ENCODE measurements at places on chromosomes 12 and 14. TPM values are rescaled to one million over a fixed set of nuclear protein-coding genes. Genes with fewer than 3 reads are reported as not detected.

The BIN2 gene
- total RNA-seq = not detected

The CLEC2A gene
- total RNA-seq = not detected

The LRRK2 gene
- total RNA-seq = 1.3 TPM

The KLRC4 gene
- not detected for total RNA-seq

The SLC41A2 gene
- total RNA-seq = 16.8 TPM

The GLT1D1 gene
- not detected for total RNA-seq

The ATP5F1B gene
- 449 TPM for total RNA-seq

The SDS gene
- total RNA-seq = not detected

GRCh38 chr14:95832012-95832411 lies 44.6 kb upstream of the TUNAR start:
- DNase-seq = no peak

DNA sequence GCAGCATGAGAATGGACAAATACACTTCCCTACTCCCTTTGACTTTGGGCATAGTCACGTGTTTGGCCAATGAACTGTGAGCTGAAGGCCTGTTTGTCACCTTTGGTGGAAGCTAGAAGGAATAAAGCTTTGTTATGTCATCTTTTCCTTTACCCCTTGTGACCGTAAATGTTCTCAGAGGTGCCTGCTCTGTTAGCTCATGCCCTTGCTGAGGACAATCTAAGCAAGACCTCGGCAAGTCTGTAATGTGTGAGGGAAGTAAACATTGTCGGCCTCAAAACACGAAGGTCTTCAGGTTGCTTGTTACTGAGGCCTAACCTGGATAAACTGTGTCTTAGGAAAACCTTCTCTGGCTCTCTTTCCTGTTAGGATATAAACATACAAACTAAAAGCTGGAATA lies 354.2 kb downstream of the TMEM132D start:
- no peak for DNase-seq

DNA sequence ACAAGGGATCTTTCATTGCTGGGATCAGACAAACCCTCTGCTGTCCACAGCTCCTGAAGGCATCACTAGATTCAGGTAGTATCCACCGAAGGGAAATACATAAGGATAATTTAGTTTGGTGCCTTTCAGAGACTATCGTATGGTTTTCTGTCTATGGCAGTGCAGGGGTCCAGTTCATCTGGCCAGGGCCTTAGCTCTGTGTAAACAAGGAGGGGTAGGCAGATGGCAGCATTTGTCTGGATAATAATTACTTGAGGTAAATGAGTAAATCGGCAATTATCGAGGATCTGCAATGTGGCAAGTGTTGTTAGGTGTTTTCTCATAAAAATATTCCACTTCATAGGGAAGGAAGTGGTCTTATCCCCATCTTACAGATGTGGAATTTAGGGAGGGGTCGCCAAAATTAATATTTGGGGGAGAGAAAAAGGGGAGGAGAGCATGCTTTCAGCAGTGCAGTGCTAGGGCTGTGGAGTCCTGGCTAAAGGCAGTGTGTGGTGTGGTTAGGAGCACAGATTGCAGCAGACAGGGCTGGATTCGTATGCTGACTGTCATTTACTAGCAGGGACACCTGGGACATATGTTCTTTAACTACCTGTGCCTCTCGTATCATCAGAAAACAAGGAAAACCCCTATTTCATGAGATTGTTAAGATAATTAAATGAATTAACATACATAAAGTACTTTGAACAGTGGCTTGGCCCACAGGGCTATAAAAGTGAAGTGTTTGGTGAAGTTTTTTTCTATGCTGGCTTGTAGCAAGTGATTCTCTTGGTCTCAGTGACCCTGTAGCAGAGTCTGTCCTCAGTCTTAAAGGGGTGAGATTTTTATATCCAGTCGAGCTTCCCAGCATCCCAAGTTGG lies 27.1 kb downstream of the RASSF8 start:
- DNase-seq = no peak

GRCh38 chr14:95048771-95049312 lies 108.5 kb downstream of the DICER1 start:
- DNase-seq = no peak

- DNase-seq = no peak
Observed at GRCh38 chr12:11642785-11643184, 6.7 kb upstream of the ETV6 start.

DNA sequence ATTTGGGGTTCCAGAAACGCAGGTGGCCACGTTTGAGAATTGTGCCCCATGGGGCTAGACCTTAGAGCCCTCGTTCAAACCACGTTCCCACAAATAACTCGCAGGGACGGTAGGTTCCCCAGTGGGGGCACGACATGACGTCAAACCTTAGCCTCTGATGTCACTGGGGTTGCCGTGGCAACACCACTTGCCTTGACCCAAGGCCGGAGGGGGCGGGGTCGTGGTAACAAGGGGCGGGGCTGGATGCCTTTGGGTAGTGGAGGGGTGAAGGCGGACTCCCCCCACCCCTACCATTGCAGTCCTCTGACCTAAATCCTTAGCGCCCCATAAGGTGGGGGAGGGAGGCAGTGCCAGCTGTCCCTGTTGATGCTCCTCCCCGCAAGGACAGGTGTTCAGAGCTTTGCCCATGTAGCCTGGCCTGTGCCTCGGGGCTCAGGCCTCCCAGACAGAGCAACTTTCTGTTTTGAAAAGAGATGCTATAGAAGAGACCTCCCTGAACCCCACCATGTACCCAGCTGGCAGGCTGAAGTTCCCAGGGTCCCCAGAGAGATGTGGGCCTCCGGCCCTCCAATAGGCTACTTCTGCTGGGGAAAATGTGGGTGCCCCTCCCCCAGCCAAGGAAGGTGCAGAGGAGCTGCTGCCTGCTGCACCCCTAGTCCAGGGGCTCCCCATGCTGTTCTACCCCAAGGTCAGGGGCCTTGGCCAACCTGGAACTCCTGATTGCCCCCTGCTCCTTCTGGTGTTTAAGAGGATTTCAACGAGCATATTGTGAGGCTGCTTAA lies 1.9 kb downstream of the FAM222A start:
- DNase-seq = no peak

GRCh38 chr14:53954551-53955228 lies 1.9 kb downstream of the BMP4 start:
- peak; percentile 46 for DNase-seq

GRCh38 chr12:7352661-7353060 lies 48.8 kb downstream of the ACSM4 start:
- no peak for DNase-seq

DNA sequence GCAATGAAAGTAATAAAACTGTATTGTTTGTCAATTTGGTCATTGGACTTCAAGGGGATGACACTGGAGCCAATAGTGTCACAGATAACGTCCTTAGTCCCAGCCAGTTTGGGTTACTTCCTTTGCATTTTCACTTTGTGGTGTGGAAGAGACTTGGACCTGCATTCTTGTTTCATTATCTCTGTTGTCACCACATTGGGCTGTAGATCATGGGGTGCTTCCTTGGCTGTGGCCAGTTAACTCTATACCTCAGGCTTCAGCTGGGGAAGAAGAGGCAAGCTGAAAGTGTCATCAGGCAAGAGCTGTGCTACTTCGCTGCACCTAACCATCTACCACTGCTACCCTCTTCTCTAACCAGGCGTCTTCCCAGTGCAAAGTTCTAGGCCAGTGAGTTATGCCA lies 15.1 kb upstream of the CISTR start:
- DNase-seq = peak; percentile 19

DNA sequence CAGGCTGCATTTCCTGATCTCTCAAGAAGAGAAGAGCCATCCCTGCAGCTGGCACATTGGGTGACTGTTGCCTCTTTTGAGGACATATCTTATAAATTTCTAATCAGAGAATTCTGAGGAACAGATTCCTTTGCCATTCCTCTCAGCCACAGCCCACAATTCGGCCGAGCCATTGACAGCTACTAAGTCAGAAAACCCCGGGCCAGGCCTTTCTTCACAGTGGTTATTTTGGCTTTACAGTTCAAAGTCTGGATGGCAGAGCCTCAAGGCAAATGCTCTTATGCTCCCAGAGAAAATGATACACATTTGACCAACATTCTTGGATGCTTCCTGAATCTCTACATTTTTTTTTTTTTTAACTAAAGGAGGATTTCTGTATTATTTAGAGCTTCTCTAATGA lies 138.4 kb upstream of the FRMD6 start:
- DNase-seq = no peak

DNA sequence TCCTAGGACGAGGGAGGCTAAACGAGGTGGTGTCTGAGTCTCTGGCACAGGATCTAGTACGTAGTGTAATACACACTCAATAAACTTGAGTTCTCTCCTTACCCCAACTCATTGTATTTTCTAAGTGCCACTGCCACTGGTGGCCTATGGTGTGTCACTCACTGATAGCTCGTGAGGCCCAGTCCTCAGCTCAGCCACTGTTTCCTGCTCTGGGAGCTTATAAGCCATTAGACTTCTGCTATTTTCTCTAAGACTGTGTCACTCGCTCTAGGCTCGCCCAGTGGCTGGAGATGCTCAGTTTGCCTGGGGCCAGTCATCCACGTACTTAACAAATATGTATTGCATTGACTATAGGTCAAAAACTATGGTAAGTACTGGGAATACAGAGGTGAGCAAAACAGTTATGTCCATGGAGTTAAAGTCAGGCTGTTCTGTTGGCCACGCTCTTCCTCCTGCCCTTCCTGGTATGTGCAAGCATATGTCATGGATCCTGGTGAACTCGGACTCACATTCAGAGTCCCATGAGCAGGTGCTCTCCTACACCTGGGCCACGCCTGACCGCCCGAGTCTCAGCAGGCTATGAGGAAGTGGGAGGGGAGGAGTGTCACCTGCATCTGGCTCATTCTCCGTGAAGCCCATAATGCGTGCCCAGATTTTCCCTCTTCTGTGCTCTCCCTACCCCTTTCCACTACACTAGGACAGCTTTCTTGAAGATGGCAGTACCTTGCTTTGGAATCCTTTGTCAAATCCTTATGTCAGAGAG lies 41.6 kb downstream of the DEGS2 start:
- no peak for DNase-seq

- no peak for DNase-seq
Observed at GRCh38 chr14:75374911-75375310, 52.9 kb upstream of the JDP2 start.

- no peak for DNase-seq
Observed at GRCh38 chr14:94933486-94933885, 163.6 kb upstream of the GSC start.

- no peak for DNase-seq
Observed at GRCh38 chr12:7282844-7283243, 21.0 kb upstream of the ACSM4 start.

- DNase-seq = no peak
Observed at GRCh38 chr12:43976027-43976426, 140.1 kb downstream of the TMEM117 start.

DNA sequence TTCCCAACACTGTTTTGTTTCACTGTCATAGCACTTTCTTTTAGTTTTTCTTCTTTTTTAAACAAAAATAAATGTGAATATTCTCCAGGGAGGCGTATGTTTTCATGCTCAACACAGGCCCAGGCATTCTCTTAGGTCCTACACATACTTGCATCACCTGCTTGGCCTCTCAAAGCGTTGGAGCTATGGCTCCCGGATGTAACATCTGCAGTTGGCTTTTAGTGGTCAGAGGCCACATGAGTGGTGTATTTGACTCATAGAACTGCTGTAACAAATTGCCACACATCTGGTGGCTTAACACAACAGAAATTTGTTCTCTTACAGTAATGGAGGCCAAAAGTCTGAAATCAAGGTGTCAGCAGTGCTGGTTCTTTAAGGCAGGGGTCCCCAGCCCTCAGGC lies 44.6 kb upstream of the VRK1 start:
- no peak for DNase-seq

- DNase-seq = peak; percentile 75
Observed at GRCh38 chr12:10409392-10409791, at the start of gene KLRC4. Gene KLRC4, minus strand, starts transcription at chr12:10409757. Its CDS starts 182 bp downstream, at chr12:10409575.

- DNase-seq = no peak
Observed at GRCh38 chr12:19909418-19909817, 458.9 kb upstream of the PDE3A start.

- DNase-seq = no peak
Observed at GRCh38 chr12:128353301-128353700, 86.3 kb downstream of the TMEM132C start.

- DNase-seq = no peak
Observed at GRCh38 chr14:89331398-89331797, 85.6 kb downstream of the FOXN3 start.

DNA sequence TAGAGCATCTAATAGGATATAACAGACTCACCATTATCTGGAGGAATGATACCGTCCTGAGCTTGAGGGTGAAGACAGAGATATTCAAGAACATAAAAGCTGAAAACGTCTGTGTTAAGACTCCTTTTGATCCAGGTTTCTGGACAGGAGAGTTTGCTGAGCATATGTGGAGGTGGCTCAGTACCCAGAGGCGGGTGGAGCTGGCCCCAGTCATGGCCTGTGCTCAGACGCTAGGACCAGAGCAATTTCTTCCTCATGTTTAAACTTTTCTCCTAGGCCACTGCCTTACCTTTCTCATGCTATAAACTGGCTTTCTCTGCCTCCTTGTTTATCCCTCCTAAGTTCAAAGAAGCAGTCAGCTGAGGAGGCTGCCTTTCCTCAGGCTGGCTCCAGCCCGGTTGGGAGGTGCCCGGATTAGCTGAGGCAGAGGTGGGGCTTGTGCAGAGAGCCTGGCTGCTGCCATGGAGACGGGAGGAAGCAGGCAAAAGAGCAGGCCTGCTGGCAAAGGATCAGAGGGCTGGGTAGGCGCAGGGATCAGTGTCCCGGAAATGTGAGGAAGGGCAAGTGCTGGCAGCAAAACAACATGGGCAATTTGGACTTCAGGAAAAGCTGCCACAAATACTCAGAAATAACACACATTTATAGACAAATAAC lies 13.7 kb downstream of the COA8 start:
- DNase-seq = peak; percentile 97

GRCh38 chr12:76348079-76348901 lies at the start of gene BBS10:
Gene BBS10, minus strand, starts transcription at chr12:76348415. Its CDS starts 57 bp downstream, at chr12:76348358.
- peak; percentile 89 for DNase-seq

DNA sequence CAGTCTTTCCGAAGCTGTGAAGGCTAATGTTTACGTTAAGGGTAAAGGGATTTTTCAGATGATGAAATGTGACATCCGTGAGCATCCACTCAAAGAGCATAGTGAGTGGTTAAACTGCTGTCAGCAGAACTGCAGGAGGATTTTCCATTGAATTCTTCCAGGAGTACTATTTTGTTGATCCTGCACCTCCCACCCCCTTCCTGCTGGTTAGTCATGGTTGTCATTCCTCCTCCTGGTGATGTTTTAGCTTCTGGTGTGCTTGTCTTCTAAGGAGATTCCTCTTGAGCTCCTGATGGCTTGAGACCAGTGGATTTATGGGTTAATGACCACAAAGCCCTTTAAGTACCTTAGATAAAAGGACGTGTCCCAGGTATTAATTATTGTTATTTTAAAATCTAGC lies 2.4 kb upstream of the GPRC5D start:
- peak; percentile 30 for DNase-seq

DNA sequence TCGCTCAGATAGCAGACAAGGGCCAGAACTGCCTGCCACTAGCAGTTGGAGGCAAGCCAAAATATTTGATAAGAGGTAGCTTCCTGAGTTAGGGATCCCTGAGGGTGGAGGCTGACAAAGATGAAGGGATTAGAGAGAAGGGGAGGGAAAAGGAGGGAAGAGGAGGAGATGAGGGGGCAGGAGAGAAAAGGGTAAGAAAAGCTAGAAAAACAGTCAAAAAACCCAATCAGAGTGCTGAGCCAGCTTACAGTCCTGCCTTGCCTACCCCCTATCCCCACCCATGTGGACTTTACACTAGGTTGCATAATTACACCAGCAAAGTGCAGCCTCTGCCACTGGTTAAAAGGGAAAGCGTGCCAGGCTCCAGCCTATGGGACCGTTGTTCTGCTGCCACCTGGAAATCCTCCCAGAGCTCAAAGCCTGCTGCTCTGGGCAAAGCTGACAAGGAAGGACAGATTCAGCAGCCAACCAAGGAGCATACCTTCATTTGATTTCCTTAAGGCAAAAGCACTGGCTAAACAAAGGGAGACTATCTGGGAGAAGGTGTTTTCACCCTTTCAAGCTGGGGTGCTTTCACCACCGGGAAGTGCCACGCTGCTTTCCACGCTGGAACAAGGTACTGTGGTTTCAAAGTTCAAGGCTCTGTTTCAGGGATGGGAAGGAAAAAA lies 3.8 kb upstream of the NUMB start:
- peak; percentile 82 for DNase-seq
